ENCODE measurements at places on chromosomes 12 and 14. TPM values are rescaled to one million over a fixed set of nuclear protein-coding genes. Genes with fewer than 3 reads are reported as not detected.

Gene KRT83
- 0.05 TPM for total RNA-seq

Gene AKAP5
- total RNA-seq: 1.6 TPM

Gene NKX2-1
- total RNA-seq: not detected

Gene KIF26A
- 3.0 TPM for total RNA-seq

Gene ZFYVE1
- 10.8 TPM for total RNA-seq

Gene SPTB
- 2.0 TPM for total RNA-seq

Gene PRH2
- not detected for total RNA-seq

Gene EEF1AKMT3
- total RNA-seq: 3.3 TPM

Gene WDHD1
- total RNA-seq: 13.3 TPM

Gene CLECL1
- not detected for total RNA-seq

Data from A172 (cell line).